WTC11 (cell line): ENCODE measurements at places on chromosomes 4 and X.
A peak's percentile ranks its signal among the peaks of the same experiment; 100 is the strongest.

- DNase-seq = no peak
Measured at GRCh38 chr4:69095301-69095731, 958 bp upstream of the UGT2B7 start.

DNA sequence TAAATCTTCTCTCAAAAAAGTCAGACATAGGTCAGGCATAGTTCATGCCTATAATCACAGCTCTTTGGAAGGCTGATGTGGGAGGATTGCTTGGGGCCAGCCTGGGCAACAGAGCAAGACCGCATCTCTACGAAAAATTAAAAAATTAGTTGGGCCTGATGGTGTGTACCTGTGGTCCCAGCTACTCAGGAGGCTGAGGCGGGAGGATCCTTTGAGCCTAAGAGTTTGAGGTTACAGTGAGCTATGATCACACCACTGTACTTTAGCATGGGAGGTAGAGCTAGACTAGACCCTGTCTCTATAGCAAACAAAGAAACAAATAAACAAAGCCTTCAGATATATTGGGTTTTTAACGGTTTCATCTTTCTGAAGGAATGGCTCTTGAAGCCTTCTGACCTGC, 62.2 kb downstream of the DIPK2B start:
- no peak for DNase-seq

- no peak for DNase-seq
Measured at GRCh38 chrX:150312931-150313330, 50.2 kb upstream of the MAMLD1 start.

GRCh38 chr4:66032571-66032970, 362.3 kb upstream of the EPHA5 start:
- no peak for DNase-seq

DNA sequence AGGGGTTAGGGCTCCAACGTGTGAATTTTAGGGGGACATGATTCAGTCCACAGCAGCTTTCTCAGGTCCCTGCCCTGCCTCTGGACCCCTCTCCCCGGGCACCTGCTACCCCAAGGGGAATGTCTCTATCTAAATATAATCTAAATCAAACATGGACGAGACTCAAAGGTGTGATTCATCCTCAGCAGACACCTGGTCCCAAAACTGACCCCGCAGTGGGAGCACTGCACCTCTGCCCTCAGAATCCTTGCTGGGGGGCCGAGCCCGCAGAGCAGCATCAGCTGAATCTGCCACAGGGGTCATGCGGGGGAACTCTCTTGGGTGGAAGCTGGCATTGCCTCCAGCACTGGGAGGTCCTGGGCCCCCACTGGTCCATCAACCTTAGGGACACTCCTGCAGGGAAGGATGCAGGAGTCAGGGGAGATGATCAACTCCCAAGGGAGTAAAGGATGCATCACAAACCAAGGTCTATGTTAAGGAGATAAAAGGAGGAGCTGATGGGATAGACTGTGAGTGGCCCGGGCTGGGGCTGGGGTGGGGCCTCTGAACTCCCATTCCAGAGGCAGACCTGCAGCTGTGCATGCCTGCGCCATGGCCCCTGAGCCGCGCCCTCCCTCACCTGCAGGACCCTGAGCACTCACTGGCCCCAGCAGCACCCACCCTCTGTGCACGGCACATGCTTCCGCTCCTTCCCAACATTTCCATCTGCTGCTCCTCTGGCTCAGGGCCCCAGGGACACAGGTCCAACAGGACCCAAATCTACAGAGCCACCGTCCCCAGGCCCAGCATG, 54.0 kb downstream of the ADRA2C start:
- DNase-seq = no peak

- no peak for DNase-seq
Measured at GRCh38 chr4:56444719-56445118, 8.7 kb downstream of the PAICS start.

- peak; percentile 64 for DNase-seq
Measured at GRCh38 chr4:163544407-163545038, 50.0 kb downstream of the TMA16 start.

DNA sequence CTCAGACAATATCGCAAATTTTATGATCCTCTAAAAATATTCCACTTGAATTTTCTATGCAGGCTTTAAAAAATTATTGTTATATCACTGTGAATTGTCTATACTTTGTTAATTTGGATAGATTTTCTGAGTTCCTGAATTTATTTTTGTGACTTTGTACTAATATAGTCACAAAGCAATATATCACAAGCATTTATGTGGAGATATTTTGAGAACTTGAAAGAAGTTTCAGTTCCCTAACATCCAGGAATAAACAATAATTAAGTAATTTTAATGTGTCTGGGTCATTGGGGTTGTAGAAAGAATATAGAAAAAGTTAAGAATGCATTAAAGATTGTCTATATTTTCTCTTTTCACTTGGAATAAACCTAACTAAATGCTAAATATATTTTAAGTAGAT, 32.0 kb downstream of the CXCL8 start:
- DNase-seq = no peak

DNA sequence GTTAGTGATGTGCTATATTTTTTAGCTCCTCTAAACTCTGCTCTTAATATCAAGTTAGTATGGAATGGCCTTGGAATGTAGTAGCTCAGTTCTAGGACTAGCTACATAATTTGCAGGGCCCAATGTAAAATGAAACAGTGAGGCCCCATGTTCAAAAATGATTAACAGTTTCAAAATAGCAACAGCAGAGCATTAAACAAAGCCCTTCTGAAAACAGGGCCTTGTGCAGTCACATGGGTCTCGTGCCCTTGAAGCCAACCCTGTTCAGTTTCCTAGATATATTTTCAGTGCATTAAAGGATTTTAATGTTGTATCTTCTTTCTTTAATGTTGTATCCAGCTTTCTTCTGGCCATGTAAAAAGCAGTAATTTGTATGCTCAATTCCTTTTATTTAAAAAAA, 82.1 kb downstream of the TASL start:
- DNase-seq = no peak

GRCh38 chrX:64204701-64205440, 637 bp downstream of the AMER1 start:
- DNase-seq = peak; percentile 28

DNA sequence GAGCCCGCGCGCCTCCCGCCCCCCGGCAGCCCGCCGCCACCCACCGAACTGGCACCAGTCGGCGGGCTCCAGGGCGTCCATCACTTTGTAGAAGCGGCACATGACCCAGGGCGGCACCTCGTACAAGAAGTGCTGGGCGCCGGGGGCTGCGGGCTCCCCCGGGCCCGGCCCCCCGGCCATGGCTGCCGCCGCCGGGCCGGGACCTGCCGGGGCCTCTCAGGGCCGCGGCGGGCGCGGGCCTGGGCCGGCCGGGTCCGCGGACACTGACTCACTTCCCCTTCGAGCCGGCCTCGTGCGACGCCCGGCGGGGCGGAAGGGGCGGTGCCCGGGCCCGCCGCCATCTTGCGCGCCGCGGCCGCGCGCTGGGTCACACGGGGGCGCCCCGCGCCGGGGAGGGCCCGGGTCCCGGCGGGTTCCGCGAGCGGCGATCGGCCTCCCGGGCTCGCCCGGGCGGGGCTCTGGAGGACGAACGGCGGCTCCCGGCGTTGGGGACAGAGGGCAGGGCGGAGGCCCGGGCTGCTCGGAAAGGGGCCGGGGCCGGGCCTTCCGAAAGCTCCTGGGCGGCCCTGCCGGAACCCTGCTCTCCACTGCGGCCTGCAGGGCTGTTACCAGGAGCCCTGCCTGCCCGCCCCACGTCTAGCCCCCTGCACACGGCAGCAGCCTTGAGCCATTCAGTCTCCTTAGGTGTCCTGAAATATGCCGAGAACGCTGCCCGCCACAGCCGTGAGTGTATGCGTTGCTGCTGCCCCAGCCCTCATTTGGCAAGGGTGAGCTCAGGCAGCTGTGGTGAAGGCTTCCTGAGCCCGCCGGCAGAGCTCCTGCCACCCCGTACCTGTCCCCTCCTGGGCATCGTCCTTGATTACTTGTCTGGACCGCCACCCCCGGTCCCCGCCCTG, at the start of gene IRAK1:
TSS of gene IRAK1 (minus strand) at position 270 of the 896 bp plus-strand sequence. CDS start at position 180, 90 bp downstream.
- DNase-seq = peak; percentile 34

DNA sequence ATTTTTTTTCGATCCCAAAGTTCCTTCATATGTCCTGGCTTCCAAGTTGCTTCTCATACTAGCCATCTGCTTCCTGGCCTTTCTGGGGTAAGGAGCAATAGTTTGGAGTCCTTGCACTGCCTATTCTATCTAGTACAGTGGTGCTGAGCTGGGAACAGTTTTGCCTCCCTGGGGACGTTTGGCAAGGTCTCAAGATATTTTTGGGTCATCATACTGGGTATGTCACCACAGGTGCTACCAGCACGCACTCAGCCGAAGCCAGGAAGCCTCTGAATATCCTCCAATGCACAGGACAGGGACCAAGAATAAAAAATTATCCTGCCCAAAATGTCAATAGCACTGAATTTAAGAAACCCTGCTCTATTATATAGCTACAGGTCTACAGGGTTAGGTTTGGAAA, 35.4 kb upstream of the TMSB15B start:
- no peak for DNase-seq

DNA sequence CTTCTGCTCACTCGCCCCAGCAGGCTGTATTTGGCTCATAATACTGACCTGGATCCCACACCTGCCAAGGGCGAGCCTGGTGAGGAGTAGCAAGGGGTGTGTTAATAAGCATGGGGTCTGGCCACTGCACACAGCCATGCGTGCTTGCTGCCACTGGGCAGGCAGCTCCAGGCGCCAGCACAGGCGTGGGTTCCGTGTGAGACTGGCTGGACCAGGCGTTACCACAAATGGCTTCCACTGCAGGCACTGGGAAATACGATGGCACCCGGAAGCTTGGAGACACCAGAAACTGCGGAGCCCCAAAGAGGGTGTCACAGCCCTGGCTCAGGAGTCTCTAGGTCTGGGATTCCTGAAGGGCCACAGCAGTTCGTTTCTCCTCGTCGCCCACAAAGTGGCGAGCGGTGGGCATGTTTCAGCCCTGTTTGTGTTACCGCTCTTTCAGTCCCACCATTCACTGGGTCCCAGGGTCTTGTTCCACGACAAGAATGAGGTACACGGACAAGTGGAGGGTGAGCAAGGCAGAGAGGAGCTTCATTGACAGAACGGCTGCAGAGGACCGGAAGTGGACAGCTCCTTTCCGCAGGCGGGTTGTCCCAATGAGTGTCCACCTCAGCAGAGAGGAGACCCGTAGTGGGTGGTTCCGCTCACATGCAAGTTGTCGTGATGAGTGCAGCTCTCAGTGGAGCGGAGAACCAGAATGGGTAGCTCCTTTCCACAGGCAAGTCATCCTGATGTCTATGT, 428.9 kb downstream of the EPHA5 start:
- DNase-seq = no peak

GRCh38 chr4:108094923-108095482, 73.7 kb downstream of the LEF1 start:
- no peak for DNase-seq

GRCh38 chr4:5416637-5417036, 291.7 kb downstream of the EVC2 start:
- no peak for DNase-seq

GRCh38 chr4:138689187-138689586, 326.4 kb upstream of the NOCT start:
- DNase-seq = no peak

- peak; percentile 26 for DNase-seq
Measured at GRCh38 chr4:54063737-54064316, 578 bp downstream of the CHIC2 start.

DNA sequence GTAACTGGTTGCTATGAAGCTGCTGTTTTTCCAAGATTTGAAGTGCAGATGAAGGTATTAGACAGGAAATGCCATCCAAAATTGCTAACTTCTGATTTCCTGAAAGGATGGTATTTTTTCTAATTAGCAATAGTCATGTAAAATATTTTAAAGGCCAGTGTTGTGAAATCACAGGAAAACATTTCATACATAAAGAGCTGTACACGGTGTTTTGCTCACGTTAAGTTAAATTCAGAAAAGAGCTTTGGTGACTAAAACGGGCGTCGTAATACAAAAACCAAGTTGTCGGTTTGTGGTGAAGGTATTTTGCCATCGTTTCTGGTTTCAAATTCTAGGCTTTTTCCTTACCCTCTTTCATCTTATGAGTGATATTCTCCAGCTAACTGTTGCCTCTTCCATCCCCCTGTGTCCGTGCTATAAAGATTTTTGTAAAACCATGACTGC, 39.8 kb downstream of the AFF1 start:
- DNase-seq = no peak

DNA sequence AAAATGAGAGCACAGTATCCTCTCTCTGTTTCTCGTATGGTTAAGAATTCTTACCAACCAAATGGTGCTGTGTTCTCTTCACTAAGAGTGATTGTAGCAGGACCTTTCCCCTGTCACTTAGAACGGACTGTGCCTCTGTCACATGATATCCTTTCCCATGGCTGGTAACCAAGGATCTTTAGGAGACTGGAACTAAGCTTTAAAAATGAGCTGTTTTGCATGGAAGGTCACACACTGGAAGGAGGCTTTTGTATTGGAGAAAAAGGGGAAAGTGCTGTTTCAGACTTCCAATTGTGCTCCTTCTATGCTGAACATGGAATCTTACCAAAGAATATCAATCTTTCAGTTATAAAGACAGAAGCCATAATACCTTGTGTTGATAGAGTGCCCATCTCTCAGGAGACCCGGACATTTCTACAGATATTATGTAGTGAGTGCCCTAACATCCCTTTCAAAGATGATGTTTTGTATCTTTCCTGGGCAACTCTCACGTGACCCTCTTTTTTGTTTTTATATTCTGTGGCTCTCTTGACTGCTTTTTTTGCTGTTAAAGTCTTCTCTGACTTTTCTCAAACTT, 148.6 kb downstream of the SLC4A4 start:
- DNase-seq = no peak

DNA sequence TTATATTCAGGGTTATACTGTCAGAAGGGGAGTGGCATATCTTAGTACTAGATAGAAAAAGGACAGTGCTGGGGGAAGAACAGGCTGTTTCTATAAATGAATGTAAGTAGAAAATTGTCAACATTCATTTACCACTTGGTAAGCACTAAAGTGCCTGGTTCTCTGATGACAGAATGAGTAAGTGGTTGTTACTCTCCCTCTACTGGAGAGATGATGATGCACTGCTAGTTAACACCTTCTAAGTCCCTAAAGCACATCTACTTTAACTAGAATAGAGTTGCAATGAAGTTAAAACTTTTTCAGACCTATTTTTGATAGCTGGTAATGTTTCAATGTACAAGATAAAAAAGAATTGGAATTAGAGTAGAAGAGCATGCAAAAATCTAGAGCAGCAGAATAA, 214.5 kb downstream of the KLHL4 start:
- no peak for DNase-seq

GRCh38 chr4:70714079-70714887, 7.5 kb upstream of the RUFY3 start:
- no peak for DNase-seq

- DNase-seq = peak; percentile 53
Measured at GRCh38 chr4:74794382-74795010, at the start of gene BTC. BTC (minus strand) TSS chr4:74794523; CDS start chr4:74794325, 198 bp downstream.

GRCh38 chrX:716136-716535, 85.5 kb downstream of the SHOX start:
- DNase-seq = no peak

DNA sequence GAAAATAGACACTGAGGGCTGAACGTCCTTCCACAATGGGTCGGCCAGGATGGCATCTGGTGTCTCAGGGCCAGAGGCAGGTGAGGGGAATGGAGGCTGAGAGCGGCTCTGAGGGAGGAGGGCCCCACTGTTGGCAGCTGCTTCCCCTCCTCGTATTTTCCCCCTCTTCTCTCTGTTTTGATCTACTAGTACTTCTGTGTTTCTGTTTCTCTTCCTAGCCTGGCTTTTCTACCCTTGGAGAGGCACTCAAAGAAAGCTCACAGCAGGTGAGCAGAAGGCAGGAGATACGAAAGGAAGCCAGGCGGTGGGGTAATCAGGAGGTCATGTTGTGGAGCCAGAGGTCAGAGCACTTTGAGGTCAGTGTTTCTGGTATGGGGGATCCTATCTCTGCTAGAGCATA, 151.8 kb upstream of the GATB start:
- DNase-seq = no peak
